ENCODE measurements at places on chromosomes 1 and 21. TPM values are rescaled to one million over a fixed set of nuclear protein-coding genes. Genes with fewer than 3 reads are reported as not detected.

Gene C4BPA
- not detected for total RNA-seq

Gene S100A16
- total RNA-seq = 499 TPM

Gene MRPL9
- 119 TPM for total RNA-seq

Gene CAMK1G
- 0.21 TPM for total RNA-seq

Gene LRRC8B
- total RNA-seq = 19.0 TPM

Gene PLA2G2A
- total RNA-seq = not detected

Gene XCL2
- total RNA-seq = not detected

Gene CBR3
- total RNA-seq = 0.41 TPM

Gene TTC39A
- 30.9 TPM for total RNA-seq
